ENCODE measurements at places on chromosomes 5 and 9.

- no peak for DNase-seq
Observed at GRCh38 chr9:93810028-93810971, 144.9 kb downstream of the BARX1 start.

DNA sequence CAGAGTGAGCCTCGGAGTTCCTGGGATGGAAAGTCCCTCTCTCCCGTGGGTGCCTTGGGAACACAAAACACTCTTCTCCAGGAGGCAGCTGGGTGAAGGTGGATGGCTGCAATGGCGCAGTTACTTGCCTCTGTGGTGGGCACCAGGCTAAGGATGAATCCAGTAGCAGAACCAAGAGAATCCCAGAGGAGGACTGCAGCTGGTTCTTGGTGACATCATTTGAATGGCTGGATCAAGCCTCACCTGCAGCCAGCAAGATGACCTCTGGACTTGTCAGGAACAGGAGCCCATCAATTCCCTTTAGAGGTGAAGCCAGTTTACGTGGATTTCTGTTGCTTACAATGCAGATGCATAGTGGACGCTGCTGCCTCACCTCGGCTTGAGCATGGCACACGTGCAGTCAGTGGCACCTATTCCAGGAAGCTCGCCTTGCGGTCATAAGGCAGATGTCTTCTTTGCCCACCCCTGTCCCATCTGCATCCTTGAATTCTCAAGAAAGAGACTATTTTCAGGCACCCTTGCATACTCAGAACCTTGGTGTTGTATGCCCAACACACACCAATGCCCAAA lies 34.1 kb upstream of the ADAMTS2 start:
- DNase-seq: no peak

GRCh38 chr5:77035950-77036349 lies 5.7 kb downstream of the AGGF1 start:
- no peak for DNase-seq

- DNase-seq: no peak
Observed at GRCh38 chr5:1873243-1873959, 9.3 kb downstream of the IRX4 start.

DNA sequence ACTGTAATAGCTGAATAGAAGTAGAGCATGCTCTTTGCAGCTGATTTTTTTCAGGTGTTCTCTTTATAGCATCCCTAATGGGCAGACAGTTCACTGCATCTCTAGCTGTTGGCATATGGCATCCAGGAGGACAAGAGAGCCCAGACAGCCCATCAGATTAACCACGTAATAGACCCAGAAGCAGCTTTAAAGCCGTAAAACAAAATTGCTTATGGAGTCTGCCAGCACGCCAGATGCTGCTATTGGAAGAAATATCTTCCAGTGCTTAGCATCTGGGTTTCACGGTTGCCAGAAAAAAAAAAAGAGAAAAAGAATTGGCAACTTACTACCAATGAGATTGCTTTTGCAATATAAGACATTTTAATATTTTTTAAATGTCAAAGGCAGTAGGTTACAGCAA lies 869.4 kb upstream of the NUDT12 start:
- no peak for DNase-seq

DNA sequence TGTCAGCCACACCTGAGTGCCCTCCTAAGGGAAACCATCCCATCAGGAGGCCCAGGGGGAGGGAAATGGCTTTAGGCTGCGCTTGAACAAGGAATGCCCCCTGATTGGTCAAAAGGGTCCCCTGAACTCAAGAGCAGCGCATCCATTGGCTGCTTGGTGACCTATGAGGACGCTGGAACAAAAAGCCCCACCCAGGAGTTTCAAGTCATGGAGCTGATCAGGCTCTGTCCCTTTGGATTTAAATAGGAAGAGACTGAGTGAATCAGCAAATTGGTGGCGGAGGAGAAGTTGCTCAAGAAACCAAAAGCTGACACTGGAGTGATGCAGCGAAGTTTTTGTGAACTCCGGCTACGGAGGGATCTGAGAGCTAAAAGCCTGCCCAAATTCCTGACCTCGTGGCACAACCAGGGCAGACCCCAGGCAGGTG lies 66.7 kb downstream of the SMIM23 start:
- no peak for DNase-seq

DNA sequence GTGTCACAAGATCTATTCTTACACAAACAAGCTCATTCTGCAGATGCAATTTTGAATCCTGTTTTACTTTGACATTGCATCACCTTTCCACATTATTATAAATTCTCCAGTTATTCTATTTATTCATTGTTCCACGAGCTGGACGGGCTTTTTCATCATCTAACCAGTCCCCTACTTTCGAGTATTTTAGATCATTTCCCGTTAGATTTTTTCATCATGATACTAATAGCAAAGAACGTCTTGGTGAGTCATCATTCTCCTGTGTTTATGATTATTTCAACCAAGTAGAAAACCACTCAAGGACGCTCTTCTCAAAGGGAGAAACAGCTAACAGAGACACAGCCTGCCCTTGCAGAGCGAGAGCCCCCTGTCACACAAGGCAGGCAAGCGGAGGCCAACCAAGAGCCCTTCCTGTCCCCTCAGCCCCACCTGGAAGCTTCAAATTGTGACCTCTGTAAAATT lies 15.1 kb downstream of the BBLN start:
- no peak for DNase-seq

- no peak for DNase-seq
Observed at GRCh38 chr9:129857207-129857606, 21.9 kb downstream of the USP20 start.

DNA sequence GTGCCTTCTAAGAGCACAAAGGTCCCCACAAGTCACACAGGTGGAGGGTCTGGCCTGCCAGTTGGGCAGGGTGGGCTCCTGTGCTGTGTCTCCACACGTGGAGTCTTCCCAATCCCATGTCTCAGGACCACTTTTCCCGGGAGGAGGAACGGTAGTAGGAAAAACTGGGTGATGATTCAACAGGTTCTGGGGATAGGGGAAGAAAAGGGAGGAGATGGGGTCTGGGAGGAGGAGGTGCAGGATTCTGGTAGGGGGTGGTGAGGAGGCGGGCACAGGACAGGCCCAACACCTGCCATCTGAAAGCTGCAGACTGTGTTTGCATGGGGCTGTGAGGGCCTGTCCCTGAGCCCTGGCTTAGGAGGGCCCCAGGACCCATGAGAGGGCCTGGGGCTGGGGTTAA lies 215.2 kb downstream of the HSPA4 start:
- no peak for DNase-seq

DNA sequence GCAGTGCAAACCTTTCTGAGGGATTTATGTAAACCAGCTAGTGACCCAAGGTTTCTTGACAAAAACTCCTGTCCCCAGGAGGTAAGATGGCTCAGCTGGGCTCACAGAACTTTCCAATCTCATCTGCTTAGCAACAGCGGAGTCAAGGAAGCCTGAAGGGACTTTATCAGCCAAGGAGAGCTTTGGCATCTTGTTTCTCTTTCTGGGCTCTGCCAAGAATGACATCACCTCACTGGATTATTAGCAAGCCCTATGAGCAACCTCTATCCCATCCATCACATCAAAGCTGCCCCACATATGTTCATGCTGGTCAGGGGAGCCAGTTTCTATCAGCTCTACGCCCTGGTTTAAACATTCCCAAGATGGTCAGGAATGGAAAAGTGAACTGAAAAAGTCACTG lies 461.3 kb downstream of the ENC1 start:
- DNase-seq: no peak

DNA sequence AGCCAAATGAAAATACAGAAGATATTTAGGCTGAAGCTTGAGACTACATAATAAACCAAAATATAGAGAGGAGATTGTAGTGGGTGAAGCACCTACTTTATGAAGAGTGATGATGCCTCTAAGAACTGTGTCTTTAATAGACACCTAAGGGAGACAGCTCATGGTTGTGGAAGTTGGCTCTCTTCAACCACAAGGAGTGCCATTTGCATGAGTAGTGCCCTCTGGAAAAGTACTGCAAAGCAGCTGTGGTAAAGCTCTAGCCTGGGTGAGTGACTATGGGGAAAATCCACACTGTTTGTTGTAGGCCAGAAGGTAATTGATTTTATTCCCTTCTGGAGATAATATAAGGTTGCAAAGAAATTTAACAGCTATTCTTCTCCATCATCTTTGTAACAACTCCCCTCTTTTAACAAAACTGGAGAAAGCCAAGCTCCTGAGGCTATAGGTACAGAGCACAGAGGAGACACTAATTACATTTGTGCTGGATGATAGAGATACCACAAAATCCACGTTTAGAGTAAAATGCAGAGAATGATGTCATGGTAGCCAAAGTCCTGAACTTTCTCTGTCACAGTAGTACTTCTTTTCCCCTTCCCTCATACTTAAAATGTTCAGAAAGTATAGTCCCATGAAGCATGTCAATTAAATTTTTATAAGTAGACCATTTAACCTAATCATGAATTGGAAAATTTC lies 122.8 kb downstream of the STARD4 start:
- DNase-seq: no peak

GRCh38 chr5:149878371-149878770 lies 66.2 kb downstream of the PDE6A start:
- no peak for DNase-seq

DNA sequence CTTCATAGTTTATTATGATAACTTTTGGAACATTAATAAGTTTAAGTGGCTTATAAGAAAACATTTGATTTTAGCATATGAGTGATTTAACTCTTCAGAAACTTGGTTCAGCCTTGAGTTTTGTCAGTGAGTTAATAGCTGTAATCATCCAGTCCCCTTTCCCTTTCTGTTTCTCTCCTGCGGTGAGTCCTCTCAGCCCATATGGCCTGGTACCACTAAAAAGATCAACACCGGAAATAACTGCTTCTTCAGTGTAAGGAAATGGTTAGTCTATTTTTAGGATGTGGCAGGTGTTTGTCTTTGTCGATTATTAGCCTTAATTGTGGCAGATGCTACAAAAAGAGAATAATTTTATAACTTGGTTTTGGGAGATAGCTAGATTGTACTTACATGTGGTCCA lies 120.2 kb upstream of the GRHPR start:
- DNase-seq: no peak

DNA sequence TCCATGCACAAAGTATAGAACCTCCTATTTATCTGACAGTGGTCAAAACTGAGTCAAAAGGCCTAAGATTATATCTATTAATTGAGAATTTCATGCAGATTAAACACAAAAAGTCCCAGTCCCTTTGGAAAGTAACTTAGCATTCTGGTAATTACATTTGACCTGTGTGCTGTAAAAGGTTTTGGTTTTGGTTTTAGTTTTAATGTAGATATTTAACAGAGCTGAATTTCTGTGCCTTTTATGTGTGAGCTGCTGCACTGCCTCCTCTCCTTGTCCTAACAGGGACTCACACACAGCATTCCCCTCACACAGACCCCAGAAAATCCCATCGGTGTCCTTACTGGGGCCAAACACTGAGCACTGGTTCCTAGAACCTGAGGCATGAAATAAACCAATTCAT lies 31.0 kb upstream of the FSD1L start:
- DNase-seq: no peak

DNA sequence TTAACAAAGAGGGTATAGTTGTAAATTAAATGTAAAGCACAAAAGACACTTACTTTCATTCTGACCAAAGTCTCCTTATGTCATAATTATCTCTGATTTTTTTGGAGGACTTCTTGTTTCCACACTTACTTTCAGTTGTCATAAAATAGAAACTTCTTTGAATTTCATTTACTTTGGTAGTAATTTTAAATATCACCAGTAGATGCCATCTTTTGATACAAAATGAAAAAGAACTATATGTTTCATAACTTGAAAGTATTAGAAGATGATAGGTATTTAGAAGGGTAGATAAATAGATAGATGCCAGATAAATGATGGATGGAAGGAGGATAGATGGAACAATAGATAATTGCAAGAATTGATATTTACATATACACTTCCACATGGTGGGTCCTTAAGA lies 1865.3 kb upstream of the CDH9 start:
- no peak for DNase-seq

DNA sequence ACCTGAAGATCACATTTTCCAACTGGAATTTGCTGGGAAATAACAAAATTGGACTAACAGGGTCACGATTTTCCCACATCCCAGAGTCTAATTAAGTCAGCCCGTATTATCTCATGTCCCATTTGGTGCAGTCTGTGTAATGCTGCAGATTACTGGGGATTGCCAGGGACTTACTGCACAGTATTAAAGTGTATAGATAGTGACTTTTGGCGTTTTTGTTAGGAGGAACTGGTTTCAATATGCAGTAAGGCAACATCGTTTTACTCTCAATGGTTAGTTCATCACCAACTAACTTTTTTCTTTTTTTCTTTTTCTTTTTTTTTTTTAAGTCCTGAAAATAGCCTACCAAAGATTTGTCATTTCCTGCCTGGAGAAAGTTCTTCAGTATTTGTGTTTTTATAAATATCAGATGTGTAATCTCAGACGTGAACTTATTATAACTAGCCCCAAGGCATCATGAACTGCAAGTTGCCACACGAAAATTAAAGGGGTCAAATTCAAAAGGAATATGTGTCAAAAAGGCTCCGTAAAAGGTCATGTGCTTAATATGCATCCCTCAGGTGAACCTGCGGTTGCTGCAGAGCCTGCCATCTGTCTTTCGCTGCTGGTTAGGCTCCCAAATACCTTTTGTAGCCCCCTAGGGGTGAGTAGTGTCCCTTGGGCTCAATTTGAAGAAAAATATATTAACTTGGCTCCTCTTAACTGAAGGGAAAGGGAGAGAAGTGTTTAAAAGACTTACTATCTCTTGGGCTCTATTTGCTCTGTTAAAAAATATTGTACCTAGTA lies 176.7 kb upstream of the ADAMTSL1 start:
- DNase-seq: no peak

DNA sequence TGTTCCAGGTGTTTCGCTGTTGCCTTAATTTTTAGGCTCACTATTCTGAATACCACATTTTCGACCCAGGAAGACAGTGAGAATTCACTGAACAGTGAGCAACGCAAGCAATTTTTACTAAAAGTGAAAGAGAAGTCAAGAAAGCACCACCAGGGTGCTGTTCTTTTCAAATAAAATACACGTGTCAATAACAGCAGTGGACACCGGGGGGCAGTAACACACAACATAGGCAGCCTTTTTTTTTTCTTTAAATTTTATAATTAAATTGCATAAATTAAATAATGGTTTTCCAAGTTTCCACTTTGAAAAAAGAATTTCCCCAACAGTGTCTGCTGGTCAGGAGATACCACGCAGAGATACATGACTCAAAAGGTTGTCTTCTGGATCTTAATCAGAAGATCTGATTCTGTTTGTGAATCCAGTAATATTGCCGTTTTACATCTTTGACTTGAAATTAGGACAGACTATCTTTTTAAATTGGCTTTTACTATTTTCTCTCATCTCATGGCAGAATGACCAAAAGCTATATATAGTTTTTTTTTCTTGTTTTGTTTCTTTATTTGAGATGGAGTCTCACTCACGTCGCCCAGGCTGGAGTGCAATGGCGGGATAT lies 47.1 kb upstream of the SH3GL2 start:
- peak; percentile 13 for DNase-seq

DNA sequence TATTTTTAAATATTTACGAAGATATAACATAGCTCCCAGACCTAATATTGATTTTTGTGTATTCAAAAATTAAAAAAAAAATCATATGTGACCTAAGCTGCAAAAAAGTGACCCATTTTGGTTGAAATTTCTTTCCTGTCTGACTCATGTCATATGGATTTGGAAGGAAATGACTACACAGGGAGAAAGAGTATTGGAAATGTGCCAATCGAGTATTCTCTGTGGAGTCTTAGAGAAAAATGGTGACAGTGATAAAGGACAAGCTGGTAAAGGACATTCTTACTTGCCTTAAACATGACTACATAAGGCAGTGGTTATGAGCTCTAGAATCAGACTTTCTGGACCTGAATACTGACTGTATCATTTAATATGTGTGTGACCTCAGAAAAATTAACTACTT lies 262.9 kb upstream of the PTPRD start:
- no peak for DNase-seq

Data from stimulated activated CD4-positive, alpha-beta T cell treated with anti-CD3 and anti-CD28 coated beads, Interleukin-12 subunit alpha, Interleukin-12 subunit beta, amount 100 ng/mL, for 48 hours (primary cell).